ENCODE measurements at places on chromosomes 11 and 22.

GRCh38 chr11:11241284-11241683, 111.8 kb downstream of the CSNK2A3 start:
- DNase-seq = no peak

- no peak for DNase-seq
Observed at GRCh38 chr11:120645639-120646038, 134.1 kb downstream of the GRIK4 start.

GRCh38 chr22:36465232-36466021, 16.0 kb downstream of the TXN2 start:
- DNase-seq = no peak

- no peak for DNase-seq
Observed at GRCh38 chr22:45743687-45744086, 72.1 kb downstream of the ATXN10 start.

GRCh38 chr11:93497596-93497995, 45.6 kb downstream of the SMCO4 start:
- no peak for DNase-seq

GRCh38 chr11:131136486-131136885, 220.2 kb upstream of the SNX19 start:
- DNase-seq = no peak

DNA sequence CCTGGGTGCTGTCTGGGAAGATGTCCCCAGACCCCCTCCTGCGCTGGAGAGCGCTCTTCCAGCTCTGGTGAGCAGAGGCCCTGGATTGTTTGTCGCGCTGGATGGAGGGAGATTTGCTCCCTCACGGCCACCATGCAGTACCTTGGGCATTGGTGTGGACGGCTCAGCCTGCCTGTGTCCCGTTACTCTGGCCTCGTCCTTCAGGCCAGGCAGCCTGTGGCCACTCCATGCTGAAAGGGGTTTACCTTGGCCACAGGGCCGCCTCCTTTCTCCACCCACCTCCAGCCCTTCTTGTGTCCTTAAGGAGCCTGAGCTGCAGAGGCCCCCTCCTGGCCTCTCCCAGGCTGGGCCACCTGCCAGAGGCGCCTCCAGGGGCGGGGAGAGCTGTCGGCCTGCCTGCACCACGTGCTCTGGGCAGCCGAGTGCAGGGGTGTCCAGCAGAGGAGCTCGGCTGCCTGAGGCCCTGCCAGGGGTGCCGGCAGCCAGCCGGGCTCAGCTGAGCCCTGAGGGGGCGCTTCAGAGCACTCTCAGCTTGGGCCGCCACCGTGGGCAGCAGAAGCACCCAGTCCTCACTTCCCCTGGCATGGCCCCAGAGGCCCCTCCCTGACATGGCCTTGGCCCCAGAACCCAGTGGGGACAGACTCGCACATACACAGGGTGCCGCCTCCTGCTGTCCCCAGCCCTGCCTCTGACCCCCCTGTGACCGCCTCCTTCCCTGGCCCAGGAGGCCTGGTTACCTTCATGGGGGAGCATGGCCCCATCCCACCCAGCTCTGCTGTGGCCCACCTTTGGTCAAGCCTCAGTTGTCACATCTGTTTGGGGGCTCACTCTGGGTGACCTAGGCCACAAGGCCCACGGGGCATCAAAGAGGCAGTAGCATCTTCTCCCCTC, 3.4 kb downstream of the CCND1 start:
- no peak for DNase-seq

GRCh38 chr11:113440816-113441215, 34.4 kb downstream of the DRD2 start:
- DNase-seq = no peak

GRCh38 chr11:92775003-92775676, 194.3 kb upstream of the MTNR1B start:
- DNase-seq = no peak

GRCh38 chr11:2777871-2778629, 78.3 kb upstream of the KCNQ1OT1 start:
- no peak for DNase-seq

- DNase-seq = no peak
Observed at GRCh38 chr11:110675548-110675947, 36.7 kb downstream of the ARHGAP20 start.

- DNase-seq = no peak
Observed at GRCh38 chr22:17802822-17803221, 28.6 kb upstream of the BID start.

DNA sequence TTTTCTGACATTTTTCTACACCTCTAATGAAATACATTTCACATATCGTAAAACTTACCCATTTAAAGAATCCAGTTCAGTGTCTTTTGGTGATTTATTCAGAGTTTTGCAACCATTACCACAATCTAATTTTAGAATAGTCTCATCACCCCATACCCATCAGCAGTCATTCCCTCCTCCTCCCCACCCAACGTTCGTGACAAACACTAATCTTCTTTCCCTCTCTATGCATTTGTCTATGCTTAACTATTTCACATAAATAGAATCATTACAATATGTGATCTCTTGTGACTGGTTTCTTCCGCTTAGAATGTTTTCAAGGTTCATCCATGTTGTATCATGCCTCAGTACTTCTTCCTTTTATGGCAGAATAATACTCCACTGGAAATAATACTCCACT, 9.5 kb downstream of the TTC28 start:
- DNase-seq = no peak

DNA sequence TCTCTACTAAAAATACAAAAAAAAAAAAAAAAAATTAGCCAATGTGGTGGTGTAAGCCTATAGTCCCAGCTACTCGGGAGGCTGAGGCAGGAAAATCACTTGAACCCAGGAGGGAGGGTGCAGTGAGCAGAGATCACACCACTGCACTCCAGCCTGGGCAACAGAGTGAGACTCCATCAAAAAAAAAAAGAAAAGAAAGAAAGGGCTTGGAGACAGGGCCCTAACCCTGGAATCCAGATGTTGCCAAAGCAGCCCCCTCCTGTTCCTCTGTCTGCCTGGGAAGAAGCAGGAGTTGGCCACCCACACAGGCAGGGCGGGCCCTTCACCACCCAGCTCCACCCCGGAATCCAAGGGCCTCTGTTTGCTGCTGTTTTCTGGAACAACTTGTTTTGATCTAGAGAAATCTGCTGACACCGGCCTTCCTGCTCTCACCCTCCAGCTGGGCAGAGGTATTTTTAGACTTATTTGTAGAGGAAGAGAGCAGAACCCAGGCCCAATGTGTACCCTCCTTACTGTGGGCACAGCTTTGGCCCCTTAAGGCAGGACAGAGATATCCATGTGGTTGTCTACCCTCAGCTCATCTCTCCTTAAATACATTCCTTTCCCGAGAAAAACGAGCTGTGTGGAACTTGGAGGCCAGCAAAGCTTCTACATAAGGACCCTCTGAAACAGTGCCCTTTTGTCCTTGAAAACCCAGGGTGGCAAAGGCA, 2.7 kb upstream of the NEAT1 start:
- peak; percentile 90 for DNase-seq

DNA sequence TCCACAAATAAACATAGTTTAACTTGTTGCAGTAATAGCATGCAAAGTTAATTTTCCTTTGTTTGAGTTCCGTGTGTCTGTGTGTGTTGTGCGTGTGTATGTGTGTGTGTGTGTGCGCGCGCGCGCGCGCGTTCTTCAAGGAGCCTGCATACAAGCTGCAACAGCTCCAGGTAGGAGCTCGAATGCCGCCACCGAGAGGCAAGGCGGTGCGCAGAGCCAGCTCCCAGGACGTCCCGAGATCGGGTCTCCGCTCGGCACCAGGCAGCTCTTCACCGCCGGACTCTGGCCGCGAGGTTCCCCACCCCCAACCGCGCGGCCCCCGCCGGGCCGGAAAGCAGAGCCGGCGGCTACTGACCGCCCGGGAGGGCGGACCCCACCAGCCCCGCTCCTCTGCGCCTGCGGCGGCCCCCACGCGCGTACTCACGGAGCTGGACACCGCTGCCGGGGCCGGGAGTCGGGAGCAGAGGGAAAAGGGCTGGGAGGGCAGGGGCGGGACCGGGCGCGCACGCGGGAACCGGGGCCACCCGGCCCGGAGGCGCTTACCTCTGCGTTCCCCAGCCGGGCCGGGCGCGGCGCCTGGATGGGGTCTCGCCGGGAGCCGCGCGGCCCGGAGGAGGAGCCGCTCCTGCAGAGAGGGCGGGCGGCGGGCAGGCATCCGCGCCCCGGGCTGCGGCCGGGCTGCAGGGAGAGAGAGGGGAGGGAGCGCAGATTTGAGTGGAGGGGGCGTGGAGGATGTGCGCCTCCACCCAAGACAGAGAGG, 40.4 kb upstream of the AKIP1 start:
- DNase-seq = peak; percentile 34

DNA sequence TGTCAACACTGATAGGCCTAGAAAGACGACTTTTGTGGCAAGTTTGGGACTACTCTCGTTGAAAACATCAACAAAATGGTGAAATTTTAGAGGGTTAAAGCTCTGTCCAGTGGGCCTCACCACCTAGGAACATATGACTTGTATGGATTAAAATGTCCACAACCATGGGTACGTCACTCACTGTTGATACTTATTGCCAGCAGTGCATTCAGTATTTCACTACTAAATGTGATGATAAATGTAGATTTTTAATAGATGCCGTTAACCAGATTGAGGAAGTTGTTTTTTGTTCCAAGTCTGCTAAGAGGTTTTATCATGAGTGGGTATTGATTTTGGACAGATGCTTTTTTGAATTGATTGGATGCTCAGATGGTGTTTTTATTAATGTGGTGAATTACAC, 33.7 kb downstream of the POLD3 start:
- no peak for DNase-seq

GRCh38 chr22:46055911-46056545, 79.1 kb upstream of the WNT7B start:
- DNase-seq = no peak

- no peak for DNase-seq
Observed at GRCh38 chr11:47791774-47792430, 24.8 kb upstream of the FNBP4 start.

DNA sequence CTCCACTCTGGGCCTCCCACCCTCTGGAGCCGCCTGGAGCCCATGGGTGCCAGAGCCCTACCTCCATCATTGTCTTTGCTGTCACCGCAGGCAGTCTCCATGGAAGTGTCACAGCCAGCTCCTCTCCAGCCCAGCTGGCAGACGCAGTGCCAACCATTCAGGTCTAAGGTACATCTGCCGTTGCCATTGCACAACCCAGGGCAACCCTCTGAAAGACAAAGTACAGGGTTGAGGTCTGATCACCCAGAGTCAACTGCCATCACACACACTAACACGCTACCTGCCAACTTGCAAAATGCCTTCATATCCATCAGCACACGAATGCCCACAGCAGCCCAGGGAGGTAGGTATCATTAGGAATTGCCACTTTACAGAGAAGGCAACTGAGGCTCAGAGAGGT, 196.3 kb upstream of the NARS2 start:
- no peak for DNase-seq

GRCh38 chr11:133809569-133810491, 35.5 kb downstream of the SPATA19 start:
- no peak for DNase-seq

- no peak for DNase-seq
Observed at GRCh38 chr11:89327885-89328284, 150.2 kb downstream of the TYR start.

- no peak for DNase-seq
Observed at GRCh38 chr22:42959576-42960509, 55.1 kb downstream of the PACSIN2 start.

GRCh38 chr22:45554040-45554406, 51.3 kb downstream of the FBLN1 start:
- DNase-seq = no peak

DNA sequence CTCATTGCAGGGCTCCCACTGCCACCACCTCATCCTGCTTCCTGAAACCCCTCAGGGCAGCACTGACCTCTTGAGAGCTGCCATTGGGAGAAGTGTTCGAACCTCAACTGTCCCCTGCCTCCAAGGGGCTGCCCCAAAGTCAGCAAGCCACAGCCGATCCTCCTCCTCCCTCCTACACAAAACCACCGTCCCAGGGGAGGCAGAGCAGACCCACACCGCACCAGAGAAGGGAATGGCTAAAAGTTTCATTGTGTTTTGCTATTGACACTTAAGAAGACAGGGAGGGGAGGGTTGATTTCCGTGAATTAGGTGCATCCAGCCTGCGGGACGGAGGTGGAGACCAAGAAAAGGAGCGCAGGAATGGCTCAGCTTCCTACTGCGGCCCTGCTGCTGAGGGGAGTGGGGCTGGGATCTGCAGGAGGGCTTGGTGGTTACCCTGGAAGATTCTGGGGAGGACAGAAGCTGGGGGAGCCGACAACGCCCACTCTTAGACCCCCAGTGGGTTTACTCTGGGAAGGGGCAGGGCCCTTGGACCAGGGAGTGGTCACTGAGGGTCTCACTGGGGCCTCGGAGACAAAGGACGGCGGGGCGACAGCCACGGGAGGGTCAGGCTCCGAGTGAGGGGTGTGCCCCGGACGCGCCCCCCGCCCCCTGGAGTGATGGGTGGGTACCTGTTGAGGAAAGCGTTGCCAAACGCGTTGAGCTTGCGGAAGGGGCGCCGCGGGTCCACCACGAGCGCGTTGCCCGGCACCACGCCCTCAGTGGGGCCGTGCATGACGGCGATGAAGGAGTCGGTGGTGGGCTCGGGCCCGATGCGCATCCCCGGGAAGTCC, 815 bp downstream of the EHD1 start:
- no peak for DNase-seq

DNA sequence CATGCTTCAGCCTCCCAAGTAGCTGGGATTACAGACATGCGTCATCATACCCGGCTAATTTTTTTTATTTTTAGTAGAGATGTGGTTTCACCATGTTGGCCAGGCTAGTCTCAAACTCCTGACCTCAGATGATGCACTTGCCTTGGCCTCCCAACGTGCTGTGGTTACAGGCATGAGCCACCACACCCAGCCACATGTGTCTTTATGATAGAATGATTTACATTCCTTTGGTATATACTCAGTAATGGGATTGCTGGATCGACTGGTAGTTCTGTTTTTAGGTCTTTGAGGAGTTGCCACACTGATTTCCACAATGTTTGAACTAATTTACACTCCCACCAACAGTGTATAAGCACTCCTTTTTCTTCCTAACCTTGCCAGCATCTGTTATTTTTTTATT, 276.2 kb downstream of the METTL15 start:
- DNase-seq = no peak
